ENCODE measurements at places on chromosomes 7 and 10. TPM values are rescaled to one million over a fixed set of nuclear protein-coding genes. Genes with fewer than 3 reads are reported as not detected.

The INPP5A gene
- total RNA-seq, result 37.8 TPM

The TEX36 gene
- total RNA-seq, result not detected

The NANOS1 gene
- 1.5 TPM for total RNA-seq

The POLL gene
- total RNA-seq, result 14.5 TPM

The SFTPA1 gene
- total RNA-seq, result not detected

The ODAD2 gene
- total RNA-seq, result under 0.01 TPM

The OR6V1 gene
- not detected for total RNA-seq

The SORCS1 gene
- not detected for total RNA-seq

The PRKAR2B gene
- 5.8 TPM for total RNA-seq

The PRSS1 gene
- total RNA-seq, result not detected

The TMEM130 gene
- 0.44 TPM for total RNA-seq

The NPTX2 gene
- total RNA-seq, result not detected
